Thoracic aorta (tissue), 2 donors: ENCODE measurements at places on chromosomes 1 and 21. TPM values are rescaled to one million over a fixed set of nuclear protein-coding genes. Genes with fewer than 3 reads are reported as not detected.

TBX15 gene
- total RNA-seq: 6.8 TPM

DNALI1 gene
- total RNA-seq: 6.5 TPM

LMNA gene
- 740 TPM for total RNA-seq

GCSAML gene
- 1.2 TPM for total RNA-seq

OR2C3 gene
- total RNA-seq: not detected

GRCh38 chr1:179251675-179252074 is 22.2 kb upstream of the ABL2 start:
- no peak overlapping the region for H3K27ac ChIP-seq
- no peaks in the 10 kb centered on the region for H3K36me3 ChIP-seq
- H3K4me3 ChIP-seq: no peak overlapping the region
- H3K27me3 ChIP-seq: no peaks in the 10 kb centered on the region

GRCh38 chr1:12473596-12474362 is 144.2 kb downstream of the DHRS3 start:
- peak overlapping the region; percentile 52 for H3K27ac ChIP-seq
- no peak for DNase-seq
- peaks cover 86% of the 10 kb centered on the region for H3K4me1 ChIP-seq
- H3K27me3 ChIP-seq: no peaks in the 10 kb centered on the region

- no peaks in the 10 kb centered on the region for H3K27me3 ChIP-seq
- DNase-seq: no peak
- no peaks in the 10 kb centered on the region for H3K4me1 ChIP-seq
Observed at GRCh38 chr1:17207046-17207445, 2.1 kb downstream of the PADI1 start.

DNA sequence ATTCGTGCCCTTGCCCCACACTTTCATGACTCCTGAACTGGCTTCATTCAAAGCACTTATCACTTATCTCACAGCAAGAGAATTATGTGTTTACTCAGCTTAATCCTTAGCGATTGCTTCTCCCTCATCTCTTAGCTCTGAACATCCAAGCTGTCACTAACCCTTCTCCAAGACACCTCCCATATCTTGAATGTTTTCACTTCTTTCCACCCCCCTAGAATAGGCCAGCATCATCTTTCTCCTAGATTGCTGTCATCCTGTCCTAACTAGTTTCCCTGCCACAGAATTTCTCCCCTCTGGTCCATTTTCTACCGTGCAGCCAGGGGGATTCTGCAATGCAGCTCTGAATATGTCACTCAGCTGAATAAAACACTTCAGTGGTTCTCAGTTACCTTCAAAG is 68.6 kb upstream of the SPATA6 start:
- H3K4me3 ChIP-seq: no peak overlapping the region
- H3K27ac ChIP-seq: no peak overlapping the region

GRCh38 chr21:34881839-34882371 is 167.2 kb downstream of the RUNX1 start:
- H3K4me3 ChIP-seq: peak overlapping the region; percentile 31
- H3K27ac ChIP-seq: no peak overlapping the region
- DNase-seq: no peak
- H3K27me3 ChIP-seq: no peaks in the 10 kb centered on the region
- peaks cover 13% of the 10 kb centered on the region for H3K4me1 ChIP-seq
- H3K36me3 ChIP-seq: no peaks in the 10 kb centered on the region

DNA sequence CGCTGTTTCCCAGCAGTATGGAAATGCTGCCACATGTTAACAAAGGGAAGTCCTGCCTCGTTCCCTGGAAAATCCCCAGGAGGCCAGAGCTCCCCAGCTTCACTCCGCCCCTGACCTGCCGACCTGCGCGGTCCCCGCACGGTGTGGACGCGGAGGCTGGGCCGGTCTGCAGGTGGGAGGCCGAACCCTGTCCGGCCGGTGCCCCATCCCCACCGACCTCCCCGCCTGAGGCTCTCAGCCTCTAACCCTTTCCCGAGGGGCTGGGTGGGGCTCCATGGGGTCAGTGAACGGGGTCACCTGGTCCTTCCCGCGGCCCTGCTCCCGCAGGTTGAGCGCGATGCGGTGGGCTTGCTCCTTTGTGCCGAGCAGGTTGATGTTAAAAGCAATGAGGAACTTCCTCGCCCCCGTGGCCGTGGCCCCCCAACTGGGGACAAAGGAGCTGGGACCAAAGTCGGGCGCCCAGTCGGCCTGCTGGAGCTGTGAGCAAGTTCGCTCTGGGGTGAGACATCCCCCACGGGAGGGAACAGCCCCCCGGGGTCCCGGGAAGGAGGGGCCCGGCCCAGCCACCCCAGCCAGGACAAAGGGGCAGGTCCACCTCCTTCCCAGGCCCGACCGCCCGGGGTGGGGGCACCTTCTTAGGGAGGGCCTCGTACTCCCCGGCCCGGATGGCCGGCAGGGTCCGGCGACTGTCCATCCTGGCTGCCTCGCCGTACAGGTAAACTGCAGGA is 4.0 kb downstream of the FTCD start:
- H3K4me3 ChIP-seq: no peak overlapping the region
- DNase-seq: no peak
- no peaks in the 10 kb centered on the region for H3K36me3 ChIP-seq
- no peak overlapping the region for H3K27ac ChIP-seq
- H3K27me3 ChIP-seq: no peaks in the 10 kb centered on the region
- peaks cover 8% of the 10 kb centered on the region for H3K4me1 ChIP-seq

GRCh38 chr1:219184337-219184736 is 10.7 kb downstream of the LYPLAL1 start:
- H3K36me3 ChIP-seq: no peaks in the 10 kb centered on the region
- H3K27me3 ChIP-seq: no peaks in the 10 kb centered on the region
- no peak overlapping the region for H3K4me3 ChIP-seq
- H3K4me1 ChIP-seq: peaks cover 12% of the 10 kb centered on the region
- no peak overlapping the region for H3K27ac ChIP-seq

- DNase-seq: no peak
- H3K27ac ChIP-seq: no peak overlapping the region
- peaks cover 78% of the 10 kb centered on the region for H3K36me3 ChIP-seq
- no peak overlapping the region for H3K4me3 ChIP-seq
- no peaks in the 10 kb centered on the region for H3K27me3 ChIP-seq
- no peaks in the 10 kb centered on the region for H3K4me1 ChIP-seq
Observed at GRCh38 chr1:20763417-20763816, 23.7 kb downstream of the HP1BP3 start.

DNA sequence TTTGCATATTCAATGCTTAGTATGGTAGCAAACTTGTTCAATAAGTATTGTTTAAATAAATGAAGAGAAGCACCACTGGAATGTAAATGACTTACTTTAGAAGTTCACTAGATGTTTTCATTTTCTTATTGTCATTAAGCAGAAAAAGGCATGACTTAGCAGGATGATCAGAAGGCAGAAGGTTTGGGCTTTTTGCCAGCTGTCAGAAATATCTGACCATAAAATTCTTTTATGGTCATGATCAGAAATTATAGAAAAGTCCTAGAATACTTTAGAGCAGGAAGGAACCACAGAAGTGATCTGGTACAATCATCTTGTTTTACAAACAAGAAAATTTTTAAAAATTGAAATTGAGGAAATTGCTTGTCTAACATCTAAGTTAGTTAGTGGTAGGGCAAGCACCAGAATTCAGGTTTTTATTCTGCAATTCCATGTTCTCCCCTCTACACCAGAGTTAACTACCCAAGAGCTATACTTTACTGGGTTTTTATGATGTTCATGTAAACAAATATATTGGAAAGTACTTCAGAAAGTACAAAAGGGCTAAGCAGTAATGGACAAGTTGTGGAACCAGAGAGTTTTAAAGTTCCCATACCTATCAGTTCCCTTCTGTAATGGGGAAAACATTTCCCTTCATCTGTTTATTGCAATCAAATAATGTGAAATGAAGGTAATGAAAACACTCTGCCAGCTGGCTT is 10.1 kb downstream of the FMO5 start:
- peaks cover 3% of the 10 kb centered on the region for H3K36me3 ChIP-seq
- H3K27ac ChIP-seq: no peak overlapping the region
- H3K4me3 ChIP-seq: no peak overlapping the region
- DNase-seq: no peak
- no peaks in the 10 kb centered on the region for H3K27me3 ChIP-seq
- no peaks in the 10 kb centered on the region for H3K4me1 ChIP-seq

DNA sequence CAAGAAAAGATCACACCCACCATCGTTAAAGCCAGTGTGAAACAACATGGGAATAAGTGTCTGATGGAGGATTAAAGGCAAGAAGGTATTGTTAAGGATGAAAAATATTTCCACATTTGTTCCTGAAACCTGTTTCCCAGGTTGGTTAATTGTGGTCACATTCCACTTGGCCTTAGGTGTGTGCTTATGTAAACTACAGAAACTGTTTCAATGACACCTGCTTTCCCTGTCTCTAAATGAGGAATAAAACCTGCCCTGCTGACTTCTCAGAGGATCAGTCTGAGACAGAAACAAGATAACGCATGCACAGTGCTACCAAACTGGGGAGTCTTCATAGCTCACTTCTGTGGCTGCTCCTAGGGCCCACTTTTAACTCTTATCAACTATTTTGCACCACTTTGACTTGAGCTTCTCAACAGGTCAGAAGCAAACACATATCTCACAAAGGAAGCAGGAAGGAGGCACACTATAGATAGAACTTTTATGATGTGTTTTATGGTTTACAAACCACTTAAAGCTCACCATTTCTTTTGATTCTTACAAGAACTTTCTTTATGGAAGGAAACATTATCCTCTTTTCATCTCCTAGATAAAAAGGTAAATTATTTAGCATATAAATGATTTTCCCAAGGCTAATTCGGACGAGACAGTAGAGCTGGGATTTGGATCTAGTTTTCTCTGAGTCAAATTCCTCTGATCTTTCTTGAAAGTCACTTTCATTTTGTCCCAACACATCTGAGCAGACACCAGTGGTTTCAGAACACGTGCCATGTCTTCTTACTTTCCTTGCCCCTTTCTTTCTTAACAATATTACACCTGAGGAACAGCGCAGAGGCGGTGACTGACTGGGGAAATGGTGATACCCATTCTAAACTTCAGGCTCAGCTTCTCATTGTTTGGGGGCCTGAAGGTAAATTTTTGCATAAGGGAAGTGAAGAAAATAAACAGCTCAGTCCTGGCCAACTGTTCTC is 33.4 kb downstream of the CYP2J2 start:
- H3K4me3 ChIP-seq: no peak overlapping the region
- H3K27ac ChIP-seq: no peak overlapping the region
- H3K27me3 ChIP-seq: peaks cover 7% of the 10 kb centered on the region
- no peak for DNase-seq
- H3K4me1 ChIP-seq: no peaks in the 10 kb centered on the region

DNA sequence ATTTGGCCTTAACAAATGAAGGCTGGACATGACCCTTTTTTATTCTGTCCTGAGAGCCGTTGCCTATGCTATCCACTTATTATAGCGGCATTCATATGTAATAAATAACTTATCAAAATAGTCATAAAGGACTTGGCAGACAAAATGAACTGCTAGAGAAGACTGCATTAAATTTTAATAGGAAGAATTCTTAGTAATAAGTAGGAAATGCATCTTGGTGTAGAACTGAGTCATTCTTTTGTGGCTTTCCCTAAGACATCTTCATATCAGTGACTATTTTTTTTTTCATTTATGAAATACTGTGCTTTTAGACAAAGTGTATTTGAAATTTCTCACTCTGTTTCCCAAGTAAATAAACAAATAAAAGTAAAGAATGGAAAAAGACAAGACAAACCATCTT is 45.6 kb downstream of the PBX1 start:
- peaks cover 11% of the 10 kb centered on the region for H3K4me1 ChIP-seq
- no peaks in the 10 kb centered on the region for H3K27me3 ChIP-seq
- peak overlapping the region; percentile 24 for H3K27ac ChIP-seq
- H3K4me3 ChIP-seq: no peak overlapping the region
- no peak for DNase-seq

- H3K4me3 ChIP-seq: peak overlapping the region; percentile 77
- peak; percentile 42 for DNase-seq
- H3K27me3 ChIP-seq: no peaks in the 10 kb centered on the region
- peak overlapping the region; percentile 96 for H3K27ac ChIP-seq
- H3K4me1 ChIP-seq: peaks cover 22% of the 10 kb centered on the region
Observed at GRCh38 chr1:150281221-150281757, 1.1 kb upstream of the CIART start.

- H3K27me3 ChIP-seq: no peaks in the 10 kb centered on the region
- no peak for DNase-seq
- H3K36me3 ChIP-seq: no peaks in the 10 kb centered on the region
- H3K4me3 ChIP-seq: no peak overlapping the region
Observed at GRCh38 chr21:34762786-34763185, 94.0 kb downstream of the CLIC6 start.

- H3K27ac ChIP-seq: no peak overlapping the region
- peaks cover 8% of the 10 kb centered on the region for H3K4me1 ChIP-seq
- DNase-seq: no peak
- no peaks in the 10 kb centered on the region for H3K27me3 ChIP-seq
- H3K4me3 ChIP-seq: no peak overlapping the region
Observed at GRCh38 chr1:23638786-23639241, 52.8 kb upstream of the RPL11 start.

DNA sequence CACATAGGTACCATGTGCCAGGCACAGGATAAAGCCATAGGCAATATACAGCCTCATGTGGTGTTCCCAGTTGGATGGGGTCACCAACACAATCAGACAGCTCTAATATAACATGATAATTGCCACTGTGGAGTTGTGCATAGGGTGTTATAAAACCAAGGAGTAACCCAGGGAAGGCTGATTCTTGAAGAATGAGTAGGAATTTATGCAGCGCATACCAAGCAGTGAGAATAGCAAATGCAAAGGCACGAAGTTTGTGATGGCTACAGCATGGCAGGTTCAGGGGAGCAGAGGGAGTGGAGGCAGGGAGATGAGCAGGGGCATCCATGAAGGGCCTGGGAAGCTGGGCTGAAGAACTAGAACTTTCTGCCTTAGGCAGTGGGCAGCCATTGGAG is 20.4 kb upstream of the SLC2A1 start:
- H3K36me3 ChIP-seq: no peaks in the 10 kb centered on the region
- no peak overlapping the region for H3K27ac ChIP-seq
- DNase-seq: no peak
- no peaks in the 10 kb centered on the region for H3K4me1 ChIP-seq
- H3K27me3 ChIP-seq: no peaks in the 10 kb centered on the region
- H3K4me3 ChIP-seq: no peak overlapping the region
